NCI-H1694 treated with DMSO at 0.1 percent for 48 hours (cell line): ENCODE measurements at places on chromosomes 13 and 19.

DNA sequence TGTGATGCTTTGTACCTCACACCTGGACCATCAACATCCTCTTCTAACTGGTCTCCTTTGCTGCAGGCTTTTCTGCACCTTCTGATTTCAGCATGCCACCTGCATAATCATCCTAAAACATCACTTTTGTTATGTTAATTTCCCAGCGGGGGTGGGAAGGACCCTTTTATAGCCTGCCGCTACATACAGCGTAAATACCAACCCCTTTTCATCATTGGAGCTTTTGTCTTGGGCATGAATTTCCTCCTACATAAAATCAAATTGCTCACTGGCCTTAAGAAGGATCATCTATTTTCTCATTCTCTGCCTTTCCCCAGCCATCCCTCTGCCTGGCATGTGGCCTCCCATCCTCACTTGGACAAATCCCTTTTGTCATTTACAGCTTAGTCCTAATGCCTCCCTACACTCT lies 124.7 kb downstream of the RBM26 start:
- DNase-seq: no peak

GRCh38 chr19:35816846-35817245 lies 4.2 kb upstream of the PRODH2 start:
- no peak for DNase-seq

DNA sequence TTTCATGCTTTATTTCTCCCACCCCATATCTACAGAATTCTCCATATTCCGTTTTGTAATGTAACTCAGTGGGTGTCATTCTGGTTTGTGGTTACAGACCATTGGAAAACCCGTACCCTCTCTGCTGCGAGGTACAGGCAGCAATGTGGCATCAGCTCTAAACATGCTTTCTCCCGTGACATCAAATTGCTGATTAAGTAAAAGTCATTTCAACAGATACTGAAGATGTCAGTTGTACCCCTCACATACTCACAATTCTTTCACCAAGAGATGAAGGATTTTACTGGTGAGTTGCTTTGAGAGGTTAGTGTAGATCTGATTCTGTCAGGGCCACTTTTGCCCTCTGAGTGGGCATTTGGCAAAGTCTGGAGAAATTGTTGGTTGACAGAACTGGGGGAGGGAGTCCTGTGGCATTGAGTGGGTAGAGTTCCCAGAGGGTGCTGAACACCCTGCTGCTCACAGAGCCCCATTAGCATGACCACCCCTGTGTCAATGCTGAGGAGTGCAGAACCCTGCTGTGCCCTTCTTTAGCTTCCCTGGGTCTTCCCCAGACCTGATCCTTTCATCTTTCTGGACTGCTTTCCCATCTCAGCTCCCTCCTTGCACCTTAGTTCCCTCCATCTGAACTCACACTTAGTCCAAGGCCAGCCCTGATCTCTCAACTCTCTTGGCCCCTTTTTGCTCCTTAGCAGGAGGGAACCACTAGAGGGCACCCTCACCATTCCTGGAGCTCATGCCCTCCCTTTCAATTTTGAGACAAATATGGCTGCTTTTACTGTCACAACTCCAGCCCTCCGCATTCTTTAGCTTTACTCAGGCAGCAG lies 39.9 kb upstream of the CEACAM8 start:
- no peak for DNase-seq

DNA sequence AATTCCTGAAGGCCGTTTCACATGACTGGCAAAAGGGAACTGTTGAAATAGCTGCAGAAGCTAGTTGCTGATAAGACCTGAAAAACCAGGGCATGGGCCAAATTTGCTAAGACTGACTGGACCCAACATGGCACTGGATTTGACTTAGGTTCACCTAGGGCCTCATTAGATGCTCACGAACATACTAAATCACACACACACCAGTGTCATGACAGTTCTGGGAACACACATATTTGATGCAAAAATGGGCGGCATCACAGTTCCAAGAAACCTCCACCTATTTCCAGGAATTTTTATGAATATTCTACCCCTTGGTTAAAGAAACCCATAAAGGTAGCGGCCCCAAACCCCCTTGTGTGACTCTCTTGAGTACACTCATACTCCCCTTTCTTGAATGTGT lies 99.6 kb upstream of the OBI1 start:
- DNase-seq: no peak

- DNase-seq: peak; percentile 20
Observed at GRCh38 chr13:32427852-32428580, at the start of gene N4BP2L1. N4BP2L1 (minus strand) TSS chr13:32428130; CDS start chr13:32428082, 48 bp downstream.

- no peak for DNase-seq
Observed at GRCh38 chr19:11154683-11155047, 917 bp downstream of the SPC24 start.

- no peak for DNase-seq
Observed at GRCh38 chr19:32397671-32398101, 7.9 kb upstream of the DPY19L3 start.
